ENCODE measurements at places on chromosomes 12 and 14. TPM values are rescaled to one million over a fixed set of nuclear protein-coding genes. Genes with fewer than 3 reads are reported as not detected.

- peaks cover 10% of the 10 kb centered on the region for H3K4me1 ChIP-seq
- H3K4me3 ChIP-seq: no peak overlapping the region
- DNase-seq: peak; percentile 33
- H3K36me3 ChIP-seq: no peaks in the 10 kb centered on the region
Observed at GRCh38 chr14:92986254-92987147, 63.6 kb downstream of the CHGA start.

The SMCO2 gene
- total RNA-seq: not detected

- peaks cover 29% of the 10 kb centered on the region for H3K4me1 ChIP-seq
- no peak overlapping the region for H3K4me3 ChIP-seq
- no peaks in the 10 kb centered on the region for H3K27me3 ChIP-seq
- H3K27ac ChIP-seq: no peak overlapping the region
- DNase-seq: peak; percentile 80
Observed at GRCh38 chr14:104206281-104206904, 68.0 kb downstream of the KIF26A start.

DNA sequence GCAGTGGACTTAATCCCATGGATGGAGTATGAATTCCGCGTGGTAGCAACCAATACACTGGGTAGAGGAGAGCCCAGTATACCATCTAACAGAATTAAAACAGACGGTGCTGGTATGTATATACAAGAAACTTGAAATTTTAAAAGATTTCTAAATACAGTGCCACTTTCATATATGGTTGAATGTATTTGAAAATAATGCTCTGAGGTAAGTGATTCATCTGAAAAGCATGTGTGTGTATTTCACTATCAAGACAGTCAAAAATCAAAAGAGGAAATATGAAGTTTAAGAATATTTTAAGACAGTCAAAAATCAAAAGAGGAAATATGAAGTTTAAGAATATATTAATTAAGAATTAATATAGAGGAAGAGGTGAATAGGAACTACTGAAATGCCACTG lies 195.0 kb upstream of the PDZRN4 start:
- no peak overlapping the region for H3K27ac ChIP-seq
- H3K27me3 ChIP-seq: no peaks in the 10 kb centered on the region
- no peaks in the 10 kb centered on the region for H3K4me1 ChIP-seq
- H3K4me3 ChIP-seq: no peak overlapping the region
- DNase-seq: no peak

The NEUROD4 gene
- total RNA-seq: not detected

The TOGARAM1 gene
- 16.8 TPM for total RNA-seq

- H3K27me3 ChIP-seq: no peaks in the 10 kb centered on the region
- H3K27ac ChIP-seq: no peak overlapping the region
- no peak overlapping the region for H3K4me3 ChIP-seq
- DNase-seq: no peak
- H3K36me3 ChIP-seq: no peaks in the 10 kb centered on the region
- no peaks in the 10 kb centered on the region for H3K4me1 ChIP-seq
Observed at GRCh38 chr14:31677630-31678029, 116.4 kb downstream of the NUBPL start.

- H3K4me3 ChIP-seq: no peak overlapping the region
- peaks cover 5% of the 10 kb centered on the region for H3K27me3 ChIP-seq
- no peak overlapping the region for H3K27ac ChIP-seq
- no peak for DNase-seq
Observed at GRCh38 chr14:104563191-104563741, 16.3 kb upstream of the C14orf180 start.

The MYL2 gene
- total RNA-seq: not detected

GRCh38 chr14:56180754-56181542 lies 62.7 kb downstream of the PELI2 start:
- DNase-seq: no peak
- H3K4me1 ChIP-seq: no peaks in the 10 kb centered on the region
- no peaks in the 10 kb centered on the region for H3K27me3 ChIP-seq

DNA sequence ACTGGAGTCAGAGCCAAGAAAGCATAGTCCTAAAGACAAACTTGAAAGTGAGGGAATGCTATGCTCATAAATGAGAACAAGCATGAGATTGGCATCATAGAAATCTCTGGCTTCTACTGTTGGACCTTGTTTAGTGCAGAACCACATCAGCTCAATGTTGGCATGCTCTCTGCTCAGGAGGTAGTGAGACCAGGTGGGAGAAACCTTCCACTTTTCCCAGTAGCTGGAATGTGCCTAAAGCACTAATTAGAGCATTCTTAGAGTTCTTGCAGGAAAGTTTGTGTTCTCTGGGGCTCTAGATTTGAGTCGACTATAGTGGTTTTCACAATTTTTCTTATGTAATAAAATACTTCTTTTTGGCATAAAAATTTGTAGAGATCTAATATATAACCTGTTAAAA lies 159.7 kb upstream of the PRICKLE1 start:
- no peak overlapping the region for H3K27ac ChIP-seq
- H3K27me3 ChIP-seq: no peaks in the 10 kb centered on the region
- H3K4me3 ChIP-seq: no peak overlapping the region
- no peaks in the 10 kb centered on the region for H3K4me1 ChIP-seq
- no peak for DNase-seq
- no peaks in the 10 kb centered on the region for H3K36me3 ChIP-seq

DNA sequence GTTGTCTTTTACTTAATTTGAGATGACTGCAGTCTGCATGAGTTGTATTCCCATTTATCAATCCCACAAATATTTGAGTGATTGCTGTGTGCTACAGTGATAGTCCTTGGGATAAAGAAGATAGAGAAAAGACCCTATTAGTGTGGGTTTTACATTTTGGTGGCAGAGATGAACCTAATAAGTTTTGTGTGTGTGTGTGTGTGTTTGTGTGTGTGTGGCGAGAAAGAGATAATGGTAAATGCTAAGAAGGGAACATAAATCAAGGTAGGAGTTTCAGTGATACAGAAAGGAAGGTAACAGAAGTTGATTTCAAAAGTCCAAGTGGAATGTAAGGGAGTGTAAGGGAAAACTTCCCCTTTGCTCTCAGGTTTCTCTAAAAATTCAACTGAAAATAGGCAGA lies 2.6 kb upstream of the DDX55 start:
- no peak overlapping the region for H3K27ac ChIP-seq
- no peak for DNase-seq
- peaks cover 41% of the 10 kb centered on the region for H3K36me3 ChIP-seq
- H3K27me3 ChIP-seq: no peaks in the 10 kb centered on the region
- H3K4me1 ChIP-seq: peaks cover 6% of the 10 kb centered on the region
